ENCODE measurements at places on chromosomes 3 and 15.

GRCh38 chr3:190909908-190910307 is 47.4 kb upstream of the GMNC start:
- DNase-seq: no peak

GRCh38 chr3:141103067-141103466 is 51.9 kb downstream of the SPSB4 start:
- no peak for DNase-seq

DNA sequence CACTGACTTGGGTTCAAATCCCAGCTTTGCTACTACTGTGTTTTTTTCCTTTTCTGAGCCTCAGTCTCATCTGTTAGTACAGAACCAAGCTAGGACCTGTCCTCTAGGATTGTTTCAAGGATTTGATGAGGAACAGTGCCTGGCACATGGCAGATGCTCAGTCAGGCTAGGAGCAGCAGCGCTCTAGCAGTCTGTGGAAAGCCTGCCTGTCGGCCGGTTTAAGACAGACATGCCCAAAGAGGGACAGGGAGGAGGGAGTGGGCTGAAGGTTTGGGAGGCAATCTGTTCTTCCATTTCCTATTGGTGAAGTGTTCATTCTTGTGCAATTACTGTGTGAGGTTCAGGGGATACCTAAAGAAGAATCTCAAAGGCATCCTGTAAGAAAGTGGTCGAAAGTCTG is 35.1 kb upstream of the RGMA start:
- DNase-seq: no peak

DNA sequence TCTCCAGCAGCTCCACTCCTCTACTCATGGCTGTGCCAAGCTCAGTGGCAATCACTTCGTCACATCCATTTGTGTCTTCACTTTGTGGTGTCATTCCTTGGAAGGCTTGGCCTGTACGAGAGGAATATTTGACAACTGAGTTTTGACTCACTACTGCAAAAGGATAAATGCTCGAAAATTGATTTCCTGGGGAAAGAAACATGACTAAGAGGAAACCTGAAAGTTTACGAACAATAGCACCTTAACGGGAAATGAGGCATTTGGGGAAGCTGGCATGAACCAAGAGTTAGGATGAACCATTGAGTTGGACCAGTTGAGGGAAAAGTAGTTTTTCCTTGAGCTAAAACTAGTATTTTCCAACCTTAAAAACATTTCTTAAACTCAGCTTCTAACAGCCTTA is 74.2 kb upstream of the ABHD17C start:
- no peak for DNase-seq

GRCh38 chr15:48289628-48290027 is 41.6 kb upstream of the DUT start:
- DNase-seq: no peak

DNA sequence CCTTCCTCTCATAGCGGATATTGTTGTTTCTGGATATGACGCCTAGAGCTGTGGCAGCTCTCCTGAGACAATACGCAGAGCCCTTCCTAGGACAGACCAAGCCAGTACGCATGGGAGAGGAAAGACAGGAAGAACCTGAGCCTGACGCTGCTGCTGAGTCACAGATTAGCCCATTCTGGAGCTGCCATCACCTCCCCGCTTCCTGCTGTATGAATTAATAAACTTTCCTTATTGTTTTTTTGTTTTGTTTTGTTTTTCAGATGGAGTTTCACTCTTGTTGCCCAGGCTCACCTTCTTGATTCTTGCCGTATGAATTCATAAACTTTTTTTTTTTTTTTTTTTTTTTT is 67.0 kb downstream of the PPCDC start:
- no peak for DNase-seq

DNA sequence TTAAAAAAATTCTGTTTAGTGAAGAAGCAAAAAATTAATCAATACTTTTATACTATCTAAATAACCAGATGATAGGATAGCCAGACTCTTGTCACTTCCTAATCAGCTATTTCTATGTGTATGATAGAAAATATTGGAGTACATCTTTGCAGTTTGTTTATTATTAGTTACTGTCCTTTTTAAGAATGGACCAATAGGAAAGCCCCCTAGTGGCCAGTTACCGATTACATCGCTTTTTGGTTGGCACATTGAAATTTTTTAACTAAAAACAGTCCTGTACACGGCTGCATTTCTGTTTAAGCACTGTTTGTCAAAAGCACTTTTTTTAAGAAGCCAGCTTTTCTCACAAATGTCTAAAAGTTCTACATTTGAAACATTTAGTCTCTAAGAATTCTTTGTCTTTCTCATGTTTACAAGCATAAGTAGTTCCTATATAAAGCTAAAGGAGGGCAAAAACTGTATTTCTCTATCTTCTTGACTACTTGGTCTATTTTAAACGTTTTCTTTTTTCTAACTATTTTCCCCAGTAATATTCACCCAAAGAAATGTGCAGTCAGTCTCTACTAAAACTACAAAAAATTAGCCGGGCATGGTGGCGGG is 253.2 kb upstream of the LRTM1 start:
- no peak for DNase-seq

DNA sequence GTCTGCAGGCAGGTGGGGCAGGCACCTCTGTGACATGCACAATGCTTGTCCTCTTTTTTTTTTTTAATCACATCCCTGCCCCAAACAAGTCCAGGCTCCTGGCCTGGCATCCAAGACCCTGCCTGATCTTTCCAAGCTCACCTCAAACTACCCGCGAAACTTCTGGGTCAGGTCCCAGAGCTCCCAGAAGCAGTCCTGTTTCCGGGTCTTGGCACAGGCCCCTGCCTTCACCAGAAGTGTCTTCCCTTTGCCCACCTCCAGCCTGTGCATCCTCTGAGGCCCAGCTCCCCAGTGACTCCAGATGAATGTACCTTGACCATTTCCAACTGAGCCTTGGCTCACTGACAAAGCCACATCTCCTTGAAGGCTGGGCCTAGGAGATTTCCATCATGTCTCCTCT is 23.0 kb downstream of the PLA2G4E start:
- no peak for DNase-seq

GRCh38 chr3:52323526-52324295 is 7.6 kb downstream of the DNAH1 start:
- no peak for DNase-seq

- DNase-seq: no peak
Observed at GRCh38 chr3:175003590-175003989, 144.5 kb downstream of the NAALADL2 start.

GRCh38 chr15:60520825-60521368 is 42.0 kb upstream of the ICE2 start:
- DNase-seq: peak; percentile 22

GRCh38 chr3:16818945-16819344 is 65.8 kb upstream of the PLCL2 start:
- DNase-seq: no peak

DNA sequence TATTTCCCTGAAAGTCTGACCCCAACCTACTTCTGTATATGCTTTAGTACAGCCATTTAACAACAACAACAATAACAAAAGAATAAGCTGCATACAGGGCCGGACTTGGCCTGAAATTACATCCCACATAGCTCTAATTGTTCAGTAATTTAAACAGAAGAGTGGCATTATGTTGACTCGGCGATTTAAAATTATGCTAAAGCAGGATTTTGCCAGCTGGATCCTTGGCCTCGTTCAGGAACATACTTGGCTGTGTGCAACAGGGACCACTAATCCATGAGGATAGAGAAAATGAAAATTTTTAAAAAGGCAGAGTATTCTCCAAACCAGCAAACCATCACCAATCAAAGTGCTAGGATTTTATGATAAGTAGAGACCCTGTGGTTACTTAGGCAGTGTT is 433.1 kb upstream of the RBMS3 start:
- DNase-seq: no peak

DNA sequence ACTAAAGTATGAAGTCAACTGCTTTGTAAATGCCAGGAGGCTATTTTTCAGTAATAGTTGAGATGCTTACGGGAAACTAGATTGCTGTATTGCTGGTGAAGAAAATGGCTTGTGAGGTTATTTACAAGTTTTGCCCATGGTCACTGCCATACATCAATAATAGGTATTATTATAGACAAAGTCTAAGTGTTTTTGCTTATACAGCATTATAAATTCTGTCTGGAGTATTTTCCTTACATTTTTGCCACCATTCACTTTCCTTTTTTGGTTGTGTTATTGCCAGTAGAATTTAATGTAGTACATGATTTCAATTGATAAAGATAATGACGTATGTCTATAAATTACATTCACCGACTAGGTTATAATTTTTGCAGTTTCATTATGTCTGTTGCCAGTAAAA is 114.2 kb downstream of the CDIN1 start:
- DNase-seq: no peak

- DNase-seq: no peak
Observed at GRCh38 chr15:40554161-40554525, 10.7 kb downstream of the CCDC32 start.

DNA sequence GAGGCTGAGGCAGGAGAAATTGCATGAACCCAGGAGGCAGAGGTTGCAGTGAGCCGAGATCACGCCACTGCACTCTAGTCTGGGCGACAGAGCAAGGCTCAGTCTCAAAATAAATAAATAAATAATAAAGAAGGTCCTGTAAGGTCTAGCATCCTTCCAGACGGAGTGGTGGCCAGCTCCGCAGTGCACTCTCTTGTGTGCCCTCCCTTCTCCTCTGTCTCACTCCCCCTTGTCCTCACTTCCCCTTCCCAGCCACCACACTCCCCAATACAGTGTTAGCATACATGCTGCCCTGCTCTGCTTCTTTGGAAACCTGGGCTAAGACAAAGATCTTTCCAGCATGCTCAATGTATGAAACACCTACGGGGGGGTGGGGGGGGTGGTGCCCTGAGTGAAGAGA is 3.4 kb upstream of the CLN6 start:
- no peak for DNase-seq

GRCh38 chr3:157444797-157445184 is 8.1 kb downstream of the PTX3 start:
- no peak for DNase-seq

DNA sequence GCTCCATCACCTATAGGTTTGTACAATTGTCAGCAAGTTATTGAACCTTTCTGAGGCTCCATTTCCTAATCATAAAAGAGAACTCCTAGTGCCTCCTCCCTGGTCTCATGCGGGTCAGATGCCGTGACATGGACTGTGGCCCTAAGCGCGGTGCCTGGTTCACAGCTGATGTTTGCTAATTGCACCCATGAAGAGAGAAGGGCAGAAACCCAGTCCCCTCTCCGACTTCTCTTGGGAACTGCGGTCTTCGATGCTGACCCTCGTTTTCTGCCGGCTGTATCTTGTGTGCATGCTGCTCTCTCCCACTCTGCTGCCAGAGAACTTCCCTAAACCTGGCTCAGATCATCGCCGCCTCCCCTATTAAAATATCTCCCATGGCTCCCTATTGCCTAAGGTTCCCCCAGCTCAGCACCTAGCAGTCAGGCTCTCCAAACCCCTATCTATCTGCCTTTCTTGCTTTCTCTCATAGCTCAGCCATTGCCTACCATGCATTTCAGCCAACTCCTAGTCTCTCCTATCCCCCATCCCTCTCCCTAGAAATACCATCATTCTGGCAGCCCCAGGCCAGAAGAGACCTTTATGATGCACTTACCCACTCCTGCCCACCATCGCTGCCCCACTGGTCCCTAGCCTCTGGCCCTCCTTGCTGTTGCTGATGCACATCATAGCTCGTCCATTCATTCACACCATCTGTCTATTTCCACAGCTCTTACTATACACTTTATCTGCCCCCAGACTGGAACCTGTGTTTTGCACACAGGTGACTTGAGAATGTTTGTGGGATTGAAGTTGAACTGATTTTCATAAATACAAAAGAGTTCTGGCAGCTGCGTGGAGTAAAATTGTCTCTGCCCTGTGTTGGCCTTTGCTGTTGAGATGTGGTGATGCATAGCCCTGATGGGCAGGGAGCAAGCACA is 6.6 kb downstream of the ISG20 start:
- DNase-seq: no peak

GRCh38 chr3:2655229-2655701 is 454.9 kb downstream of the IL5RA start:
- no peak for DNase-seq

GRCh38 chr15:45268135-45268534 is 16.1 kb downstream of the SLC28A2 start:
- DNase-seq: no peak

DNA sequence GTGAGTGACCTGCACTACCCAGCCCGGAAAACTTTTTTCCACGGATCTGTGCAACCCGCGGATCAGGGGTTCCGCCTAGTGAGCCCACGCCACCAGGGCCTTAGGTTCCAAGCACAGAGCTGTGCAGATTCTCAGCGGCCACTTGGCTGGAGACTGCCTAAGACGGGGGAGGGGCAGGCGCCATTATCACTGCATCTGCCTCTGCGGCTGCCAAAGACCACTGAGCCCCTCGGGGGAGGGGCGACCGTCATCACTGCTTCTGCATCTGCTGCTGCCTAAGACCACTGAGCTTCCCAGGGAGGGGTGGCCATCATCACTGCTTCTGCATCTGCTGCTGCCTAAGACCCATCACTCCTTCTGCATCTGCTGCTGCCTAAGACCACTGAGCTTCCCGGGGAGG is 460.2 kb downstream of the OCA2 start:
- no peak for DNase-seq

- DNase-seq: no peak
Observed at GRCh38 chr3:132135628-132136333, 101.0 kb upstream of the CPNE4 start.

DNA sequence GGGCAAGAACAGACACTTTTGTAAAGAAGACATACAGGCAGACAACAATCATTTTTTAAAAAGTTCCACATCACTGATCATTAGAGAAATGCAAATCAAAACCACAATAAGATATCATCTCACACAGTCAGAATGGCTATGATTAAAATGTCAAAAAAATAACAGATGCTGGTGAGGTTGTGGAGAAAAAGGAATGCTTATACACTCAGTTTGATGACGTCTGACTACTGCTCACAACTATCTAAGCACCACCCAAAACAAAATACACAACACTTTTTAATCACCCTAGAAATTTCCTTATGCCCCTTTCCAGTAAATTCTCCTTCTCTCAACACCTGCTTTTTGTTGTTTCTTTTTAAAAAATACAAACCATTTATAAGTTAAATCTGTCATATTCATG is 228.8 kb downstream of the ISL2 start:
- DNase-seq: no peak

GRCh38 chr15:29870495-29871151 is 48.4 kb upstream of the TJP1 start:
- DNase-seq: no peak

DNA sequence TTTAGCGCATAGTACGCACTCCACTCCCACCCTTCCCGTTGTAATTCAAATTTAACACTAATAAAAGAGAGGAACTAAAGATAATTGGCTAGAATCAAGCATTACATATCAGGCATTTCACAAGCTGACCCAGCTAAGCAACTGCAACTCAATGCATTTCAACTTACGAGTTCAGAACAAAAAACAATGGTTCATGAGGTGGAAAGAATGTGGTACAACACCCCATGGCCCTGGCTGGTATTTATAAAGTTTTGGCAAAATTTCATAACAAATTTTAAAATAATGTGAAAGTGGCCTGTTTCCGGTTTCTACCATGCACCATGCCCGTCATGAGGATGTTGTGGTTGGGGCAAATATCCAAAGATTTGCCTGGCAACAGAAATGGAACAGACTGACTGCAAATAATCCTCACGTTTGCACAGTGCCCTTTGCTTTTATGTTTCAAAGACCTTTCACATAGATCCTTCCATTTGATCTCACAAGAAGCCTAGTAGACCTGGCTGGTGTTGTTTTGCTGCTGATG is 455.3 kb upstream of the NR2F2 start:
- DNase-seq: no peak

Measured in GM18507 (cell line).